ENCODE measurements at places on chromosomes 2 and 18.

- no peak for DNase-seq
These were observed 204.7 kb upstream of the ITGA4 start for GRCh38 chr2:181252262-181253148.

GRCh38 chr2:44342854-44343253, 18.4 kb downstream of the PREPL start:
- peak; percentile 16 for DNase-seq

DNA sequence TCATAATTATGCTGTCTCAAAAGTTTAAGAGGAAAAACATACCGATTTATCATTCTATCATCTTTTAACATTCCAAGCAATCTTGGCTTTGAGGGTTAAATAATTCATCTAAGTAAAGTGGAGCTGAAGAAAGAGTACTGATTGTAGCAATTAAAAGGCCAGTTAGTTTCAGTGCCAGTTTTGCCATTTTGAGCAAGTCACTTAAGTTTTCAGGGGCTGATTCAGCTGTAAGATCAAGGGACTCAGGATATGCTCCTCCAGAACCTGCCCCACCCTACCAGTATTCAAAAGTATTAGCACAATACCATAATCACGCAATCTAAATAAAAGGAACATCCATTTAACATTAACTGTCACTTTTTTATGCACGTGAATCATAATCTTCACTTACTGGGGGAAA, 1.9 kb downstream of the SS18 start:
- no peak for DNase-seq

- DNase-seq, result no peak
These were observed 671.9 kb upstream of the SOX11 start for GRCh38 chr2:5020116-5020875.

DNA sequence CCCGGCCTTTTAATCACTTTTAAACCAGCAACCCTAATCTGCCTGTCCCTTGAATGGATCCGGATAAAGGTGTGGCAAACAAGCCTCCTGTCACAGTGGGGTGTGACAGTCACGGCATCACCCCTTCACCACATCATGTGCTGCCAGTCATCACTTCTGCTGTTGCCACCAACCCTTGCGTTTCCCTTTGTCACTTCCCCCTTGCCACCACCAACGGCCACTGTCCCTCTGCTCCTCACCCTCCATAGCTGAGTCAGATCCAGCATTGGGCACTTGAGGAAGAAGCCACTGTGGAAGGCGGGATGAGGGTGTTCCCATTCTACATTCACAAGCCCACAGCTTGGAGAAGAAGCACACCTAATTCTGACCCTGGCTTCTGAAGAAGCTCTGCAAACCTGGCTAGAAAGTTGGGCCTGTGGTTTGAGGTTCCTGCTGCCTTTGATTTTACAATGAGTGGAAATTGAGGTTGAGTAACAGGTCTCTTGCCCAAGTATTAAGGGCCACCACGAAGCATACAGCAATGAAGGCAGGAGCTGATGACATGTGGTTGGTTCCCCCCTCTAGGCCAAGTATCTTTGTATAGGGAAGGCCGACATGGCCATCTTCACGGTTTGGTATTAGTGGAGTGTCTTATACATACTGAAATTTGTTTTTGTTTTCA, 22.9 kb upstream of the DARS1 start:
- peak; percentile 91 for DNase-seq

DNA sequence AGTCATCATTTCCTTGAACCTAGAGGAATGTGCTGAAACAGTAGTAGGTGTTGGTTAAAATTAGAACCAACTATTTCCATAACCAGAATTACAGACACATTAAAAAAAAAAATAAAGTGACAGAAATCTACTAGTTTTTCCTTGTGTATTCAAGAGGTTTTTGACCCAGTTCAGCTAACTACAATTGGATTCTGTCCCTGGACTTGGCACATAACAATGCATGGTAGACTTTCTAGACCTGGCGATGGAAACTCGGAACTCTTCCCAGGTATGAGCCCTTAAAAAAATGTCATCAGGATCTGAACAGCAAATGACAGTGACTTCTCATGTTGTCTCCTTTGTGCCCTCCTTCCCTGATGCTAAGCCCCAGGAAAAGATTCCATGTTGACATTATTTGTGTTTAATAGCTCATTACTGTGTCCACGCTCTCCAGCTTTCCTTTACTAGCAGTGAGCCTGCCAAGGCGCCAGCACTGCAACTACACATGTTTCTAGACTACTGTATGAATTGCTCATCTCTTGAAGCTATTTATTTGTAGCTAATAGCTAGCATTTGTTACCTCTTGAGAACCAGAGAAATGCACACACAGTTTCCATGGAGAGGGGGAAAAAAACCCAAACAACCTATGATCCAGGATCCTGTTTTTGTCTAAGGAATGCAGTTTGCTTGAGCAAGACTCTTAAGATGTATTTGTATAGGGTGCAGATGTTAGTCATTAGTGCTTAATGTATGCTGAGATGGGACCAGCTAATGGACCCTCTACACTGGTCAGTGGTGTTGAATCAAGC, 148.5 kb downstream of the FMNL2 start:
- DNase-seq, result no peak

DNA sequence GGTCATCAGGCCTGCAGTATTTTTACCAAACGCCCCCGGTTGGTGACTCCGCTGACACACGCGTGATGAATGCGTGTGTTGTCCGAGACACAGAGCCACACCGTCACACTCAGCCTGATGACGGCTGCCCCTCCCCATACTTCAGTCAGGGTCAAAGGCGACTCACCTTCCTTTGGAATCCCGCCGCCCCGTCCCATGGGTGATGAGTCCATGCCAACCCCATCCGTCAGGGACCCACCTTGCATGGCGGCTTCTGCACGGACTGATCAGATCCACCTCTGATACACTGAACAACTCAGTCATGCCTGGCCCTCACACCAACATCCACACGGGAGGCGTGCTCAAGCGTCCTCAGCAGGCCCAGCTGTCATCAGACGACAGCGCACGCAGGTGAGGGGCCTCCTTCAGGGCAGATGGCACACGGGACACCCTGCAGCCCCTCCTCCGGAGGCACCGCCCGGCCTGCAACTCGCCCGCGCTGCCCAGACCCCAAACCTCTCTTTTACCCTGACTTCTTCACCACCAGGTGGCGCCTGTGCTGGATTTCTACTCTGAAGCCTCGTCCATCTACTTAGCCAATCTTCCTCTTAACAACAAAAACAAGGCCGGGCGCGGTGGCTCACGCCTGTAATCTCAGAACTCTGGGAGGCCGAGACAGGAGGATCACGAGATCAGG, 89.2 kb downstream of the ZNF516 start:
- DNase-seq, result peak; percentile 35

DNA sequence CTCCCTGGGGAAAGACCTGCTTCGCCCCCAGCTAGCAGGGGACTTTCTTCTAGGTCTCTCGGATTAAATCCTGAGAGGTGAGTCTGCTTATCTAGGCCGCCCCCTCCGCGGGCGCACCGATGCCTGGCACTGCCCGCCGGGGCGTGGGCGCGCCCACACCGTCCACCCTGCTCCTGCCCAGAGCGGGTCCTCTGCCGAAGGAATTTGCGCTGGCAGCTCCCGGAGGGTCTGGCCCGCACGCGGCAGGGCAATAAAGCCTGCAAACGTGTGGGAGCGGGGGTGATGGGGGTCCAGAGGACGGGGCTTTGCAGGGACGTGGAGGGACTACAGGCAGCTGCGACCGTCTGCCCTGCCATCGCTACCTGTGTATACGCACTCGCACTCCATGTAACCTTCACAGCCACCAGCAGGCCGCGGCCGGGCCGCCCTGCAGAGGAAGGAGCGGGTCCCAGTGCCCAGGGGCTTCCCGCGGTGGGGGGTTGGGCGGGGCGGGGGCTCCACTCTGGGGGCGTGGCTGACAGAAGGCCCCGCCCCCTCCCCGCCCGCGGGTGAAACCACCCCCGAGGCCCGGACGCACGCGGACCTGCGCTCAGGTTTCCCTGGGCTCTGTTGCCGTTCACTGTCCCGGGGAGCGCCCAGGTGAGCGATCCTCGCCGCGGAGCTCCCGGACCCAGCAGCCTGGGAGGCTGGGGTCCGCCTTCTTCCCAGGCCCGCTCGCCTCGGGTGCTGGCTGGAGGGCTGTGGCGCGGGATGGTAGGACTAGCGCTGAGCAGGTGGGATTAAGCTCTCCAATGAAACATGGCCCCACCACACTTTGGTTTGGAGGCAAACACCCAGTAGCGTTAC, 174.5 kb upstream of the HS6ST1 start:
- no peak for DNase-seq

- DNase-seq, result no peak
These were observed 196.5 kb downstream of the RAB3GAP1 start for GRCh38 chr2:135248611-135249010.

GRCh38 chr2:240930096-240930630, 24.0 kb downstream of the CROCC2 start:
- DNase-seq, result no peak

DNA sequence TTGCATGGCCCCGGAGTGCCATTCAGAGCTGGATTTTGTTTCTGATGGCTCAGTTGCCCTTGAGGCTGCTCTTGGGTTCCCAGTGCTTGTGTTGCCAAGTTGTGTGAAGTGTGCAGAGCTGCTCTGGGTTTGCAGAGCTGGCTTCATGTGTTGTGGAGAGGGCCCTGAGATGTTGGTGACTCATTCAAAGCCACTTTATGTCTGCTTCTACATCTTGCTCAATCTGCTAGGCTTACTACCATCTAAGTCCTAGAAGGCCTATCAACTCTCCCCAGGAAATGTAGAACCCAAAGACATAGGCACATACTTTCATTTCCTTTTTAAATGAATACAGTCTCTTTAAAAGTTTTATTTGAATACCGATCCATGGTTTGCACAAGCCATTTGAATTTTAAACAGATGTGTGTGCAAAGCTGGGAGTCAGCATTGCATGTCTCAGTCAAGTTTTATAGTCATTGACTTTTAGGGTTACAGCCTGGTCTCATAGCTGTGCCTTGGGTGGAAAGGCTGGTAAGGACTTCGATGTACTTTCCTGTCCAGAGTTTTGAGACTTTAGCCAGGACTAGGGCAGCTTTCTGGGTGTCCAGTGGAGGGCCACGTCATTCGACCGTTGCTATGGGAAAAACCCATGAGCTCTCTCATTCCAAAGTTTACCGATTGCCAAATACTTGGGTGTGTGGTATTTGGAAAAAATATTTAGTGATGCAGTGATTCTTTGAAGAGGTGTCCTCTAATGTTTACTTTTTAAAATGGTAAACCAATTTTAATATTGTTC, 105.0 kb downstream of the LTBP1 start:
- DNase-seq, result peak; percentile 26

GRCh38 chr18:57856557-57857280, 53.6 kb upstream of the ATP8B1 start:
- no peak for DNase-seq

GRCh38 chr2:75453384-75454240, 107.1 kb downstream of the EVA1A start:
- no peak for DNase-seq

DNA sequence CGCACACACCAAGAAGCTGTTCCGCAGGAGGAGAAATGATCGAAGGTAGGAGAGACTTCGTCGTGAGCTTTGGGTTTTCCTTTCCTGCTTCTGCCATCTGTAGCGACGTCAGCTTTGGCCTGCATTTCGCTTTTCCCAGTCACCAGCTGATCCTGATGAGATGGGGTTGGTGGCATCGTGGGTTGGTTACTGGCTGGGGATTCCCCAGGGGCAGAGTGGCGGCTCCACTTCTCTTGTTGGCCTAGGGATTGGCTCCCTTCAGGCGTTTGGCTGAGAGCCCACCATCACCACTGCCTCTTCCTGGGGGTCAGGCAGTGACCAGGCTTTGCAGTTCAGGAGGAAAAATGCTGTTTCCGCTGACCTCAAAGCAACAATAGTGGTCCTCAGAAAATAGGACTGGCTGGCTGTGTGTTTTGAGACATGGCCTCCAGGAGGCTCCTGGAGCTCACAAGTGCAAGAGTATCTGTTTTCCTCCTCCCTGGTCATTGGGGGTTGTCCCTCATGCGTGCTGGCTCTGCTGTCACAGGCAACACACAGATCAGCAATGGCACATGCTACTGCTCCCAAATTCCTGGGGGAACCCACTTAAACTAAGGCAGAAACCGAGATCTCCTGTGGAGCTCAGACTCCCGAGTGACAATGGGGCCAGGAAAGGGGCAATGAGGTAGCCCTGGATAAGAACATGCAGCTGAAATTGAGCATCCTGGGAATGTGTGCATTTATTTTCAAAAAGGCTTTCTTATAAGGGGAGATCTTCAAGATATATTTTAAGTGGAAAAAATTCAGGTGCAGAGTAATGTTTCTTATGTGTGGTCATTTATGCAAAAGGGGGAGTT, 173.0 kb downstream of the CTIF start:
- DNase-seq, result peak; percentile 5

All from activated CD4-positive, alpha-beta T cell treated with anti-CD3 and anti-CD28 coated beads, Interleukin-2, amount 50 U/mL, for 16 hours (primary cell).